Mucosa of gallbladder (tissue), 1 donor: ENCODE measurements at places on chromosomes 4 and X.
A peak's percentile ranks its signal among the peaks of the same experiment; 100 is the strongest.

GRCh38 chrX:13059637-13060499, 15.4 kb upstream of the FAM9C start:
- DNase-seq, result peak; percentile 52

DNA sequence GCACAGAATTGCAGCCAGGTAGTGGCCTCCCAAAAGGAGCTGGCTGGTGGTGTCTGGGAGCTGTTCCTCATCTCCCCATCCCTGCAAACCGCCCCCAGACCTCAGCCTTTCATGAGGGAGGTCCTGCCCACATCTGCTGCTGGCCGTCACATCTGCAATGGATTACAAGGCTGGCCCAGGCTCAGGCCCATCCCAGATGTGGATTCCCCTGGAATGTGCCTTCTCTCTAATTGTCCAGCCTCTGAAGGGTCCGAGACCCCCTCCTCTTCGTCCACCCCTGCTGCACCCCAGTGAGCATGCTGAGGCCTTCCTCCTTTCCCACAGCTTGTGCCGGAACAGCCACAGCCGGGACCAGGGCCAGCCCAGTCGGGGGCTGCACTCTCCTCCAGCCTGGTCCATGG, 115.0 kb upstream of the NALF2 start:
- DNase-seq, result no peak

GRCh38 chrX:37776987-37777325, 2.9 kb upstream of the CYBB start:
- no peak for DNase-seq

GRCh38 chr4:7885216-7886006, 54.2 kb downstream of the AFAP1 start:
- no peak for DNase-seq

- no peak for DNase-seq
Observed at GRCh38 chrX:51484616-51485015, 11.8 kb downstream of the NUDT11 start.

- no peak for DNase-seq
Observed at GRCh38 chr4:155950461-155950860, 3.2 kb downstream of the CTSO start.

- no peak for DNase-seq
Observed at GRCh38 chrX:134377537-134377936, 82.4 kb upstream of the HPRT1 start.

DNA sequence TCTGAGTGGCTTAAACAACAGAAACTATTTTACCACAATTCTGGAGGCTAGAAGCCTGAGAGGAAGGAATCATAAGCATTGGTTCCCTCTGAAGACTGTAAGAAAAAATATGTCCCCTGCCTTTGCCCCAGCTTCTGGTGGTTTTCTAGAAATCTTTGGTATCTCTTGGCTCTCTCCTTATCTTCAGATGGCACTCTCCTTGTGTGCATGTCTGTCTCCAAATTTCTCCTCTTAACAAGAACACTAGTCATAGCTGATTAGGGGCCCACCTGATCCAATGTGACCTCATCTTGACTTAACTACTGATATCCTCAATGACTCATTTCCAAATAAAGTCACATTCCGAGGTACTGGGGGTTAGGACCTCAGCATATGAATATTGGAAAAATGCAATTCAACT, 635.0 kb upstream of the NR3C2 start:
- no peak for DNase-seq

- no peak for DNase-seq
Observed at GRCh38 chr4:180028682-180029081, 2214.5 kb upstream of the TENM3 start.

- DNase-seq, result no peak
Observed at GRCh38 chr4:53582194-53582593, 9.1 kb downstream of the LNX1 start.

GRCh38 chrX:119398974-119399771, at the start of gene SLC25A43:
TSS of gene SLC25A43 (plus strand) at chrX:119399336. CDS start at chrX:119399404, 68 bp downstream.
- DNase-seq, result peak; percentile 12

DNA sequence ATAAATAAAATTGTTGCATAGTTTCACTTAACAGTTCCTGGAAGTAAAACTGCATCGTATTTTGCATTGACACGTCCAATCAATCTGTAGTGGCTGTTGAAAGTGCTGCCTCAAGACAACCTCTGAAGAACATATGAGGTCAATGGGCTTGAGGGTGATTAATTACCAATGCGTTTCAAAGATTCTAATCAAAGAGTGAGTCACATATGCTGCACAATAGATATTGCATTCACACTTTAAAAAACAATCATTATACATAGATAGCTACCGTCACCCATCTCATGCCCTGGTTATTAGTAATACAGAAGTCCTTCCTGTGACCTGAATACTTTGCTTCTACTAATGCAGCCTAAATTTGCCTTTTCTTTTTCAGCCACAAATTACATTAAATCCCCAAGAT, 743.3 kb upstream of the SLIT2 start:
- DNase-seq, result no peak

GRCh38 chr4:71009890-71010588, 16.6 kb downstream of the DCK start:
- no peak for DNase-seq

GRCh38 chr4:148021686-148022085, 289.8 kb downstream of the ARHGAP10 start:
- no peak for DNase-seq

DNA sequence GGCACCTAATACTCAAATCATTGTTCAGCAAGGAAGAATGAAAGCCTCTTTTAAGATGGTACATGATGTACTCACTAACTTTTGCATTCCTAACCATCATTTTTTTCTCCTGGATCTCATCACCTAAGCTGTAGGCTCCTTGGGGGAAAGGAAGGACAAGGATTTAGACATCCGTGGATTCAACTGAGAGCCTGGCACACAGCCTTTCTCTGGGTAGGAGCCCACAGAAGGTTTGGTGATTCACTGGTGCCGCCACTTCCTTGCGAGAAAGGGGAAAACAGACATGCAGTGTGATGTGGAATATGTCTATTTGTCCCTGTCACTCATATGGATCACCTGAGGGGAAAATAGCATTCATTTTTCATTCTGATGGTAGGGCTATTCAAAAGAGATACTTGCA, 147.3 kb downstream of the PCDH7 start:
- DNase-seq, result no peak

GRCh38 chrX:75278991-75279390, 5.1 kb downstream of the UPRT start:
- no peak for DNase-seq

DNA sequence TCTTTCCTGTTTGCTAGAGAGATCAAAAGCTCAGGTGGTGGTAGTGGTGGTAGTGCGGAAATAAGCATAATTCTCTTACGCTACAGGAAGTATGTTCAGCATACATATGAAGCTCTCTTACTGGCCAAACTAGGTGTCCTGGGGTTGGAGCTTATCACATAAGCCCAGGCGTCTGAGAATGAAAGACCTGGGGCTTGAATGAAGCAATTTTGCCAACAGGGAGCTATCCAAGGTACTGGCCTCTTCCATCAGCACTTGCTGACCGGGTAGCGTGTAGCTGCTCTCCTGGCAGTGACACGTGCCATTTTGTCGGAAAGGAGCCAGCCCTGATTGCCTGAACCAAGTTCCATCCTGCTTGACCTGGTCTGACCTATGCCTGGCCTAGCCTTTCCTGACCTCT, 65.9 kb upstream of the HPF1 start:
- DNase-seq, result peak; percentile 44

DNA sequence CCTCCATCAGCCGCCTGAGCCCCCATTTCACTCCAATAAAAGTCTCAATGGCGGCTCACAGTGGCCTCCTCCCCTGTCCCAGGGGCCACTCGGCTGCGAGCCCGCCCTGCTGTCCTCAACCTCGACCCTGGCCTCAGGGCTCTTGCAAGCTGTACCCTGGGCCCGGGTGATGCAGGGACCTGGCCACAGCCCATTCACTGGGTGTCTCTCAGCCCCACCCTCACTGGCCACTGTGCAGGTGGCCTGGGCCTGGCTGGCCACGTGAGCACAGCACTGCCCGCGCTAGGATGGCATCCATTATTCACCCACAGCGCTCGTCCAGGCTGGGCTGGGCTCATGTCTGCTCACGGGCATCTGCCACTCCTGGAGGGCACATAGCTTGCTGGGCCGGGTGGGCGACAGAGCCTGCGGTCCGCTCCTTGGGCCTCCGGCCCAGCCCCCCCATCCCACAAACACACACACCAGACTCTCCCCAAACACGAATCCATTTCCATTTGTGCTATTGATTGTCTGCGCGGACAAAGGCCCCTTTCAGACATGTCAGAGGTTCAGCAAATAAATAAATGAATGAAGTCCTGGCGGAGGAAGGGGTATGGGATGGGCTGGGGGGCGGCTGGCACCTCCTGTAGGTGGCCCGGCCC, 16.5 kb upstream of the FGFR3 start:
- DNase-seq, result peak; percentile 48

DNA sequence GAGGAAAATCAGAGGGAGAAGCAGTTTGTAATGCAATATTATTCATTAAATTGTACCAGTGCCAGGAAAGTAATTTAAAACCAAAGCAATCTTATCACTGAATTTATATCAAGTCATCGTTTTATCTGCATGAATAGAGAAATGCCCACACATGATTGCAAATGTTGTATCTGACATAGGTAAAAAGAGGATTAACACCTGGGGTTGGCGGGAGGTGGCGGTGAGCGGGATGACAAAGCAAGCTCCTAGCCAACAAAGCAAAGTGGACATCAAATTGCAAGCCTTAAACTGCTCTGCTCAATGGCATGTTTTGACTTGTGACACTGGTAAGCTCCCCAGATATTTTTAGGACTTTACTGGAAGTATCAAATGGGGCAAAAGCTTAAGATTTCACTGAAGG, 16.4 kb downstream of the HPGD start:
- no peak for DNase-seq

DNA sequence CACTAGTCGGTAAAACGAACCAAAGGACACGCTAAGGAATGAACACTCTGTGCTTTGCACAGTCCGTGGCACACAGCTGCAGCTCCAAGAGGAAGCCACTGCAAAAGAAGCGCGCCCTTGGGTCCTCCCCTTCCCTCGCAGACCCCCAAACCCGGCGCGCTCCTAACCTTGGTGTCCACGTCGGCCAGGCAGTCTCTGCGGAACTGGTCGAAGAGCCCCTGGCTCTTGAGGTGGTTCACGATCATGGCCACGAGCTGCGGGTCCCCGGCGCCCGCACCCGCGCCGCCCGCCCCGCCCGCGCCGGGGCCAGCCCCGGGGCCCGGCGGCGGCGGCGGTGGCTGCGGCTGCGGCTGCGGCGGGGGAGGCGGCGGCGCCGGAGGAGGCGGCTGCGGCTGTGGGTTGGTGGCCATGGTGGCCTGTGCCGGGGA, 333 bp downstream of the BOD1L1 start:
- no peak for DNase-seq

DNA sequence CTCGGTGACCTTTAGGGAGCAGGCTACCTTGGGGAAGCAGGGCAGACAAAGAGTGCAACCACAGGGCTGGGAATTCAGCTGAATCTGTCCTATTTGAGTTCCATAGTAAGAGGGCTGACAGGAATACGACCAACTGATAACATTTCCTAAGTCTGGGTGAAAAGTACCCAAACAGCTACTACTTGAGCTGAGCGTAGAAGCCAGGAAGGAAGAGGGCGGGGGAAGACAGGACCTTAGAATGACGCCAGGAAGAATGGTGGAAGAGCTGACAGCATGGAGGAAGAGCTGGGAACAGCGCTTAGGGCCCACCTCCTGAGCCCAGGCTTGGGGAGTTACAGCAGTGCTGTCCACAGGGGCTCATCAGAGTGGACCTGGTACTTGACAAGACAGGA, 14.4 kb downstream of the MECP2 start:
- DNase-seq, result no peak

DNA sequence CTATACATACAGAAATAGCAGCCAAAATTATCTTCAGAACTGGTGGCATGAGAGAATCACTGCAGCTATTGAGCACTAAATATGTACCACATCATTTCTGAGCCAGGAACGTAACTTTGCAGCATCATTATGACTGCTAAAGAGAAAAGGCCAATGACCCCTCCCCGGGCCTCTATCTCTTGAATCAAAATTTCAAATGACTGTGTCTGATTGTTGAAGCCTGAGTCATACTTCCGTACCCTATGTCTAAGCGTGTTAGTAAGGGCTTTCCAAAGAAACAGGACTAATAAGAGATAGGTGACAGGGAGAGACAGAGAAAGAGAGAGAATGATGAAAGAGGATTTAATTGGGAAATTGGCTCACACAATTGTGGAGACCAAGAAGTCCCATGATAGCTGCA, 445.5 kb upstream of the SPANXN1 start:
- DNase-seq, result no peak

DNA sequence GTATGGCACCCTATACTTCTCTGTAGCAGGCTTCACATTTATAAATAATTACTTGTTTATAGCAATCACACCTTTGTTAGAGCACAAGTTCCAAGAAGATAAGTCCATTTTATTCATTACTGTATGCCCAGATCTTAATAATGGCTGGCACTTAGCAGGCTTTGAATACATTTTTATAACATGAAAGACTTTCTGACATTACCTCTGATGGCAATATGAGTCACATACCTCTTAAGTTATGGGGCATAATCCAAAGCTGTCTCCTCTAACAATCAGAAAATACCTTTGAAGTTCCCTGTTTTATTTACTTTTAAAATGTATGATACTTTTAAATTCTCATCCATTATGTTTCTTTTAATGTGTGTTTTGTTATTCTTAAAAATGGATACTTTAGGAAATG, 12.2 kb downstream of the SCRG1 start:
- DNase-seq, result no peak

- no peak for DNase-seq
Observed at GRCh38 chrX:14027036-14027435, 2.7 kb downstream of the GEMIN8 start.

DNA sequence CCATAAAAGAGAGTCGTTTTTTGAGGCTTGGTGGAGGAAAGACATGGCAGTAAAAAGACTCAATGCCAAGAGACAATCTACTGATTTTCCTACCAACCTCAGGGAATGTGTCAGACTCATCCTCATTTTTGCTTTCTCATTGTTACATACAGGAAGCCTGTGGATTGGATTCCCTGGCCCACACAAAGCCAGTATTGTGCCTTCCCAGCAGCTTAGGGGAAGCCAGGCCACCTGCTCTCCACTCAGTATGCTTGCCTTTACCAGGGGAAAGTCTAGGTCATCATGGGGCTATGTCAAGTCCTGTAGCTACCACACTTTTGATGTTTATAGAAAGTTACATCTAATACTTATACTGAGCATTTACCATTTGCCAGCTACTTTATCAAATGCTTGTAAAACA, 11.0 kb downstream of the BMX start:
- no peak for DNase-seq

- no peak for DNase-seq
Observed at GRCh38 chr4:73850261-73850970, 2.7 kb upstream of the PF4V1 start.

- no peak for DNase-seq
Observed at GRCh38 chr4:120801137-120801758, 121.3 kb downstream of the PRDM5 start.

DNA sequence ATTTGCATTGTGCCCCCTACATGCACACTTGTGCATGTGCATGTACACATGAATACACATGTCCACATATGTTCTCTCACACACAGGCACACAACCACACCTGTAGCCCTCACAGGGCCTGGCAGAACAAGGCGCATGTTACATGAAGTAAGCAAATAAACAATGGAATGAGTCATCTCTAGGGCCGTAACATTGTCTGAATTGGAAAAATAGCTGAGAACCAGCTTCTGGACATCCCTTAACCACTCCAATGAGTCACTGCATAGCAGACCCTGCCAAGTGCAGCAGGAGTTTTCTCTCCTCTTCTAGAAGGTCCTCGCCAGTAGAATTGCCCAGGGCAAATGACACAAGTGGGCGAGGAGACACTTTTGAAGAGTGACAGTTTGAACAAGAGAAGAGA, 66.1 kb downstream of the MAGEA10 start:
- peak; percentile 30 for DNase-seq

- DNase-seq, result no peak
Observed at GRCh38 chr4:1099684-1100335, 13.6 kb downstream of the RNF212 start.
